ENCODE measurements at places on chromosomes 2 and 18.

- no peak for DNase-seq
Measured at GRCh38 chr2:45134726-45135125, 125.5 kb upstream of the SIX2 start.

- peak; percentile 56 for DNase-seq
Measured at GRCh38 chr18:2410688-2411087, 160.6 kb downstream of the METTL4 start.

DNA sequence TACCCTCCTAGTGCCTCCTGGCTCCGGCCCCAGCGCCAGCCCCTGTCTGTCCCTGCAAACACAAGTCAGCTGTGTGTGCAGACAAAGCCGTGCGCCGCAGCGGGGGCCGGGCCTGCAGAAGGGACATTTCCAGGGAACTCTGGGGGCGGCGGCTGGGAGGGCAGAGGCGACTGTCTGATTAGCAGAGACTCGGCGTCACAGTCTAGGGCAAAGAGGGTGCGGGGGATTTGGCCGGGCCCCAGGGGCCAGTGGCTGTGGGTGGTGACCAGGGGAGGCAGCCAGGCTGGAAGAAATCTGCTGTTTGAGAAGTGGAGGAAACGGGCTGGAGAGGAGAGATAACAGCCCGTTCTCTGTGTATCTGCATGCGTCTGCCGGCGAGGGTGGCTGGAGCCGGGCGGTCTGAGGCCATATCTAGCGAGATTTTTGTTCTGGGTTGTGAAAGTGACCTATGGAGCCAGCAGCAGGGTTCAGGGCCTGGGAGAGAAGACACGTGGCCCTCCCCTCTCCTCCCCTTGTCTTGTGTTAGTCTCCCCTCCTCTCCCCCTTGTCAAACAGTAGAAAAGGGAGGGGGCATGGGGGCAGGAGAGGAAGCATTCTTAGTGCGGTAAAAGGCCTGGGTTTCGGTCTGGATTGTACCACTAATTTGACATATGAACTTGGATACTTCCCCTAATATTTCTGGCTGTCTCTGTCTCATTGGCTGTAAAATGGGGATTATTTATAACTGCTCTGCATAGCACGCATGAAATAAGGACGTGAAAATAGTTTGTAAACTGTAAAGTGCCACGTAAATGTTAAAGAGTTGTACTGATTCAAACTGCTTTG lies 169.4 kb downstream of the SMAD7 start:
- DNase-seq, result no peak

DNA sequence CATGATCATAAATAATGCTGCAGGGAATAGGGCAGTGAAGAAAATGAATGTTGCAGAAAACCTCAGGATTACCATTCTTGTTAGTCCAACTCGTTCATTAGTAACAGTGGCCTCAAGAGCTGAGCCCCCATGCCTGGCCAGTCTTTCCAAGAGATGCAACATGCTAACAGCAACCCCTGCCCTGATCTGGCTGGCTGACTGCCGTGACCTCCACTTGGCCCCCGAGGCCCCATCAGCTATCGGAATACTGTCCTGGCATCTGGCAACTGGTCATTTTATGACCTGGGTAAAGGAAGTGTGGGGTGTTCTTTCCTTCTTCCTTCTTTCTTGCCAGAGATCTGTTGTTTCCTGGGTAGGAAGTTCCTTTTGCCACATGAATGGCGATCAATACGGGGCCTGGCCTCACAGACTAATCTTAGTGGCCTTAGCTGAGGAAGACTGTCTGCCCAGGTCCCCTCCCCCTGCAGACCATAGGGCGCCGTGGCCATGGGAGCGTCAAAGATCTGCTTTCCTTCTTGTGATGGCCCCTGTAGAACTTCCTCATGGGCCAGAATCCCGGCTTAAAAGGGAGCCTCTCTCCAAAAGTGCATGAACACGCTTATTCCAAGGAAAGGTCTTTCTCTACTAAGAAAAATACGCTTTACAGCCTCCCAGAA lies 10.6 kb upstream of the TRABD2A start:
- no peak for DNase-seq

GRCh38 chr2:176174824-176175708 lies 13.4 kb upstream of the HOXD1 start:
- peak; percentile 11 for DNase-seq
